ENCODE measurements at places on chromosomes 7 and 10.

GRCh38 chr7:94972296-94972695 lies 64.9 kb downstream of the PPP1R9A start:
- no peak for DNase-seq

DNA sequence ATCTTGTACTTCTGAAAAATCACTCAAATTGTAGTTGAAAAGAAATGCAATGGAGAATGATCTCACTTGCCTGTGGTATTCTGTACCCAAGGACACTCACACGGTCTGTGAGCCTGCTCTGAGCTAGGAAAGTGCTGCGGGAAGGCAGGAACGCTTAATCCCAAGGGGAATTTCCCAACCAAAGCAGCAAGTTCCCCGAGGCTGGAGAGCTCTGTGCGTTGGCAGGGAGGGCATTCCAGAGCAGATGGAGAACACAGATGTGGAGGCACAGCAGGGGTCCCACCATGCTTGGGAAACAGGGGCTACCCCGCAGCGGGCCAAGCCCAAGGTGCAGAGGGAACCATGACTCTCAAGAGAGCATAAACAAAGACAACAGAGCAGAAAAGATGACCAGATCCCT lies 13.6 kb downstream of the SVIL start:
- DNase-seq: no peak

GRCh38 chr7:24025094-24025493 lies 258.9 kb upstream of the NPY start:
- no peak for DNase-seq

- DNase-seq: no peak
Observed at GRCh38 chr10:76428551-76429367, 997.3 kb downstream of the LRMDA start.

GRCh38 chr7:50685135-50686065 lies 97.3 kb downstream of the GRB10 start:
- no peak for DNase-seq

GRCh38 chr7:138066954-138067394 lies 9.3 kb upstream of the AKR1D1 start:
- DNase-seq: no peak

DNA sequence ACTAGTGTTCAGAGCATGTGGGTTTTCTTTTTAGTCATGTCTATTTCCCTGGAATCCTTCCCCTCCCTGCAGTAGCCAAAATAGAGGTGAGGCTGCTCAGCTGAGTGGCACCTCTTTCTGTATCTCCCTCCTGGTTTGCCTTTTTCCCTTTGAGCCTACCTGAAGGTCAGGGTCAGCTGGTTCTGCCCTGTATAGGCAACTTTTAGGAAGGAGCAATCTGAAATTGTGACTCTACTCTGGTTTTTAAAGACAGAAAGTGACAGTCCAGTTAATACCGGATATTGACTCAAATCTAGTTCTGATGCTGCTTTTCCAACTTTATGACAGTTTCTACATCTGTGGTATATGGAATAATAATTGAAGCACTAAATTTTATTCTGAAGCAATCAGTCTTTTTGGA lies 26.0 kb downstream of the CCM2 start:
- DNase-seq: no peak

GRCh38 chr7:26360650-26361049 lies 69.0 kb downstream of the SNX10 start:
- no peak for DNase-seq

GRCh38 chr10:113384181-113384580 lies 168.7 kb upstream of the HABP2 start:
- DNase-seq: no peak

- no peak for DNase-seq
Observed at GRCh38 chr7:26038201-26038990, 113.6 kb upstream of the NFE2L3 start.

DNA sequence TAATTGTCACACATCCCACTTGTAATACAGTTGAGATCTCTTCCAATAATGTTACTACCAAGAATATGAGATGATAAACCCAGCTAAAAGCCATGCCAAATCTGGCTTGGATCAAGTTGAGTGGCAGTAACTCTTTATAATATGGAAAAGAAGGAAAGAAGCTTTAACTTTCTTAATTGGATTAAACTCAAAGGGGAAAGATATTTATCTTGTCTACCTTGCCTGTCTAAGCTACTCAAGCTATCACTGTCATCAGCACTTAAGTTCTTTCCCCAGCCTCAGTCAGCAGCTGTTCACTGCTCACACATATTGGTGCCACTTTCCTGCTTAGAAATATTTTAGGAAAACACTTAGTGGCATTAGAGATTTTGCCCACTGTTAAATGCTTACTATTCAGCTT lies 350.7 kb downstream of the IPMK start:
- no peak for DNase-seq

DNA sequence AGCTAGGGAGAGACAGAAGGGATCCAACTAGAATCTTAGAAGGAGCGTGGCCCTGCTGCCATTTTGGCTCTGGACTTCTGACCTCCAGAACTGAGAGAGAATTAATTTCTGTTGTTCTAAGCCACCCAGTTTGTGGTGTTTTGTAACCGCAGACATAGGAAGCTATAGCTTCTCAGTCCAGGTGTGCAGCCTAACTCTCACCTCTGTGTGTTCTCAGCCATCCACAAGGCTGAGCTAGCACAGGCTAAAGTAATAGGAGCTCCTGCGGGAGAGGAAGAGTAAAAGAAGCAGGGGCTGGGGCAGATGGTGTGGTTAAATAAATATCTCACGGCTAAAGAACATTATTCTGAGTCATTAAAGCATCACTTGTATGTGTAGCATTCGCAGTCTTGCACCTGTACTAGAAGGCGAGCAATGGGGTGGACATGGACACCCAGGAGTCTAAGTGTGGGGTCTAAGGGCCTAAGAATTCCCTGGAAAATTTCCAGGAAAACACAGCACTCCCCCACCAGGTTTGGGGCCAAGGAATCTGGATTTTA lies 94.1 kb downstream of the AOAH start:
- DNase-seq: no peak

- no peak for DNase-seq
Observed at GRCh38 chr10:24962995-24963394, 10.6 kb upstream of the PRTFDC1 start.

DNA sequence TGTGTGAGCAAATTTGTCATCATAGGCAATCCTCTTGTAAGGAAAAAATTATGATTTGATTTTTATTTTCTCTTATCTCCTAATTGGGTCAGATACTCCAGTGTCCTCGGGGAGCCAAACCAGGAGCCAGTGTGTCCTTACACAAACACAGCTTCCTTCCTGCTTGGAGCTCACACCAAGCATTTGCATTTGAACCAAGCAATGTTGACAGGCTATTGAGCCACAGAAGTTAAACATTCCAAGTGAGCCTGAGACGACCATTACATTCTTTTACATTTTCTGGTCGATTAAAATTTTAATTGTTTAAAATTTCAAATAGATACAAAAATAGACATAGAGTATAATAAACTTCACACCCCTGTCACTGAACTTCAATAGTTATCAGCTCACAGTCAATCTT lies 194.8 kb downstream of the CFTR start:
- DNase-seq: no peak

- DNase-seq: no peak
Observed at GRCh38 chr7:40341836-40342235, 207.0 kb downstream of the SUGCT start.

DNA sequence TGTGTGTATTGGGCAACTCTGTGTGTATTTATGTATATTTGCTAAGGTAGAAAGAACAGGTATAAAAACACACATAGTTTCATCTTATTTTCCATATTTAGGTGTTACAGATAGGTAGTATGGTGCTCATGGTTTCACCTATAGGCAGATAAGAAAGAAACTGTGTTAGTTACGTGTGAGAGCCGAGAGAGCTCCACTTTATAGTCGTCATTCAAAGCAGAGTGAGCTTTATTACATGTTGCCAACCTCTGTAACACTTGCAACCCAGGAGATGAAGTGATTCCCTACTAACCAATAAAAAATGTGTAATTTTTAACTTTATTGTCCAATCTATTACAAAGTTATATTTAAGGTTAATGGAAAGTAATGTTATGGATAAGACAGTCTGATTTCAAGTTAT lies 121.3 kb downstream of the AGMO start:
- no peak for DNase-seq

GRCh38 chr7:35630024-35630972 lies 64.6 kb downstream of the HERPUD2 start:
- no peak for DNase-seq

DNA sequence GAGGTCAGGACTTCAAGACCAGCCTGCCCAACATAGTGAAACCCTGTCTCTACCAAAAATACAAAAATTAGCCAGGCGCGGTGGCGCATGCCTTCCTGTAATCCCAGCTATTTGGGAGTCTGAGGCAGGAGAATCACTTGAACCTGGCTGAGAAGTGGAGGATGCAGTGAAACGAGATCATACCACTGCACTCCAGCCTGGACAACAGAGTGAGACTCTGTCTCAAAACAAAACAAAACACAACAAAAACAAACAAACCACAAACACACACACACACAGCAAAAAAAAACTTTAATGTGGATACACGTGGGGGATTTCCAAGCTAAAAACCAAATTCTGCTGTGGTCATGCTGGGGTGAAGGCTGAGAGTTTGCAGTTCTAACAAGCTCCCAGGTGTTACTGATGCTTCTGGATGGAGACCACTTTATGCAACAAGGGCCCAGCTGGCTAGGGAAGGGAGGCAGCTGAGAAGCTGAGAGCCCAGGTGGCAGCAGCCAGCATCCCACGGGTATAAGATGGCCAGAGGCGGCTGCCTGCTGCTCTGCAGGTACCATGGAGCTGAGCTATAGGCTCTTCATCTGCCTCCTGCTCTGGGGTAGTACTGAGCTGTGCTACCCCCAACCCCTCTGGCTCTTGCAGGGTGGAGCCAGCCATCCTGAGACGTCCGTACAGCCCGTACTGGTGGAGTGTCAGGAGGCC lies at the start of gene ZP3:
ZP3 (plus strand) TSS at position 538 of the 699 bp plus-strand sequence; CDS start at position 553, 15 bp downstream.
- no peak for DNase-seq

GRCh38 chr7:101163279-101164070 lies 1.9 kb downstream of the VGF start:
- no peak for DNase-seq

DNA sequence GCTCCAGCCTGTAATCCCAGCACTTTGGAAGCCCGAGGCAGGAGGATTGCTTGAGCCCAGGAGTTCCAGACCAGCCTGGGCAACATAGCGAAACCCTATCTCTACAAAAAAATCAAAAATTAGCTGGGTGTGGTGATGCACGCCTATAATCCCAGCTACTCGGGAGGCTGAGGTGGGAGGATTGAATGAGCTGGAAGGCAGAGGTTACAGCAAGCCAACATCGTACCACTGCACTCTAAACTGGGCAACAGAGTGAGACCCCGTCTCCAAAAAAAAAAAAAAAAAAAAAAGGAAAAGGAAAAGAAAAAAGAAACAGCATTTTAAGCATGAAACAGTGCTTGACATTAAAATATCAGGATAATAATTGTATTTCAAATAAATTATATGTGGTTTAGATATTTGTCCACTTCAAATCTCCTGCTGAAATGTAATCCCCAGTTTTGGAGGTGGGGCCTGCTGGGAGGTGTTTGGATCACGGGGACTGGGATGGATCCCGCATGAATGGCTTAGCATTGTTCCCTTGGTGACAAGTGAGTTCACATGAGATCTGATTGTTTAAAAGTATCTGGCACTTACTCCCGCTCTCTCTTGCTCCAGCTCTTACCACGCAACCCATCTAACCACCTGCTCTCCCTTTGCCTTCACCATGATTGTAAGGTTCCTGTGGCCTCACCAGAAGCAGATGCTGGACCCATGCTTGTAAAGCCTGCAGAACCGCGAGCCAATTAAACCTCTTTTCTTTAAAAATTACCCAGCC lies 103.4 kb downstream of the SRPK2 start:
- no peak for DNase-seq

DNA sequence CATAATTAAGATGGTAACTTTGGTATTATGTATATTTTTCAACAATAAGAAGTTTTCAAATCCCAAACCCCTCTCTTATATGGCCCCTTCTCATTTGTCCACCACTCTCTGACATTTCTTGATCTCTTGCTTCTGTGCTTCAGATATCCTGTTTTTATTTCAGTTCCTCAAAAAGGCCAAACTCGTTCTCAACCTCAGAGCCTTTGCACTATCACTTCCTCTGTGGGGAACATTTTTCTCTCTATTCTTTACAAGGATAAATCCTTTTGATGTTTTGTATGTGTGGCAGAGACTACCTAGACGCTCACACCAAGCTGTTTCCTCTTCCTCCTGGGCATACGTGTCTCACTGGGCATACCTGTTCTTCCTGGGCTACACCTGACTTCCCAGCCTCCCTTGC lies 54.2 kb upstream of the FRMD4A start:
- no peak for DNase-seq

DNA sequence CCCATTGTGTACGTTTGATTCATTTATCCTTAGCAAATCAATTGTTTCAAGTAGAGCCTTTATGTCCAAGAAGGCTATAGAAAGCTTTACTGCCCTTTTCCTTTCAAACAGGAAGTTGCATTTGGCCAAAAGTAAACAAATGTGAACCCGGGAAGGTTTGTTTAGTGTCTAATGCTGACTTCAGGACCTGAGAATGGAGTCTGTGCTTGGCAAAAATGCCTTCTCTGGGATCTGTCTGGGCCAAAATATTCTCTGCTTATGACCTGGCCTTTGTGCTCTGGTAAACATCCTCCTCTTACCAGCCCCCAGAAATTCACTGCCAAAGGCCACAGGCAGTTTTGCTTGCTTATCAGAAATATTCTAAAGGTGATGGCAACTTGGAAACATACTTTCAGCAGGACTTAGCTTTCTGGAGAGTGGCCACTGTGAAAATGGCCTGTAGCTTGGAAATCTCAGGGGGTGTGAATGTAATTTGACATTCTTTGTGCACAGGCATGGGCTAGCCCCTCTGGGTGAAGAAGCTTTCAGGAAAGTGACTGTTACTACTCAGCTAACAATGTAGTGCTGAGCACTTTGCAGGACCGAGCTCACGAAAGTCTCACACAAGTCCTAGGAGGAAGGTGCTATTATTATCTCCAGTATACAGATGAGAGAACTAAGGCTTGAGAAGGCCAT lies 199.5 kb downstream of the PTEN start:
- DNase-seq: no peak

- peak; percentile 94 for DNase-seq
Observed at GRCh38 chr7:76358481-76359110, at the start of gene YWHAG. Gene YWHAG (minus strand): TSS chr7:76358991. CDS start chr7:76358808, 183 bp downstream.

GRCh38 chr7:74293577-74293908 lies 4.3 kb downstream of the CLIP2 start:
- DNase-seq: no peak

- DNase-seq: no peak
Observed at GRCh38 chr10:7903851-7904250, 85.5 kb downstream of the TAF3 start.

GRCh38 chr7:99504281-99504602 lies 220 bp upstream of the ZKSCAN5 start:
- no peak for DNase-seq

- DNase-seq: peak; percentile 89
Observed at GRCh38 chr10:26448706-26449435, 10.7 kb downstream of the APBB1IP start.

GRCh38 chr10:75367021-75367487 lies 34.5 kb downstream of the ZNF503 start:
- DNase-seq: no peak

GRCh38 chr7:47074702-47075153 lies 507.2 kb downstream of the TNS3 start:
- no peak for DNase-seq

Measured in Peyer's patch (tissue), 4 donors.